ENCODE measurements at places on chromosomes 7 and 10. TPM values are rescaled to one million over a fixed set of nuclear protein-coding genes. Genes with fewer than 3 reads are reported as not detected.

ANKRD1 gene
- 40.5 TPM for total RNA-seq

VIPR2 gene
- not detected for total RNA-seq

NUDCD3 gene
- total RNA-seq, result 59.0 TPM

STK31 gene
- 0.59 TPM for total RNA-seq

NEUROD6 gene
- not detected for total RNA-seq

OR2A5 gene
- total RNA-seq, result not detected

VWA2 gene
- not detected for total RNA-seq

CTNNA3 gene
- not detected for total RNA-seq

FGFBP3 gene
- total RNA-seq, result 2.2 TPM

TTYH3 gene
- 56.3 TPM for total RNA-seq

LMTK2 gene
- total RNA-seq, result 9.7 TPM

ANKRD22 gene
- total RNA-seq, result 0.22 TPM

SKIDA1 gene
- 0.85 TPM for total RNA-seq

TEX47 gene
- total RNA-seq, result not detected

LRIT1 gene
- not detected for total RNA-seq

TLX1 gene
- not detected for total RNA-seq

FEZF1 gene
- total RNA-seq, result not detected

HTR5A gene
- total RNA-seq, result not detected

CDK1 gene
- total RNA-seq, result 100 TPM

NPSR1 gene
- not detected for total RNA-seq

KCNMA1 gene
- 68.8 TPM for total RNA-seq

SEMA4G gene
- 9.0 TPM for total RNA-seq

IKZF1 gene
- not detected for total RNA-seq

SEPHS1 gene
- 66.3 TPM for total RNA-seq

CLDN3 gene
- 3.5 TPM for total RNA-seq

MOGAT3 gene
- total RNA-seq, result not detected

BET1 gene
- 22.6 TPM for total RNA-seq

AMZ1 gene
- total RNA-seq, result not detected

TAS2R3 gene
- total RNA-seq, result not detected

PDK4 gene
- 22.2 TPM for total RNA-seq

Data from A549 treated with Mapracorat at 1 μM for 4 hours (cell line).